Posterior vena cava (tissue), 2 donors: ENCODE measurements at places on chromosomes 7 and 10. TPM values are rescaled to one million over a fixed set of nuclear protein-coding genes. Genes with fewer than 3 reads are reported as not detected.
A peak's percentile ranks its signal among the peaks of the same experiment; 100 is the strongest.

Gene PRPS1L1
- not detected for total RNA-seq

GRCh38 chr10:105351187-105351586 is 710.1 kb downstream of the SORCS3 start:
- no peak for DNase-seq

Gene TAF3
- 10.8 TPM for total RNA-seq

Gene KIF11
- 0.67 TPM for total RNA-seq

Gene NAT16
- total RNA-seq = not detected

Gene SORCS1
- 0.37 TPM for total RNA-seq

GRCh38 chr10:51950371-51950995 is 251.1 kb upstream of the CSTF2T start:
- peak; percentile 61 for DNase-seq

Gene HYAL4
- not detected for total RNA-seq
